Activated CD4-positive, alpha-beta T cell treated with anti-CD3 and anti-CD28 coated beads, Interleukin-2, amount 50 U/mL, for 48 hours (primary cell): ENCODE measurements at places on chromosomes 2 and 18.

DNA sequence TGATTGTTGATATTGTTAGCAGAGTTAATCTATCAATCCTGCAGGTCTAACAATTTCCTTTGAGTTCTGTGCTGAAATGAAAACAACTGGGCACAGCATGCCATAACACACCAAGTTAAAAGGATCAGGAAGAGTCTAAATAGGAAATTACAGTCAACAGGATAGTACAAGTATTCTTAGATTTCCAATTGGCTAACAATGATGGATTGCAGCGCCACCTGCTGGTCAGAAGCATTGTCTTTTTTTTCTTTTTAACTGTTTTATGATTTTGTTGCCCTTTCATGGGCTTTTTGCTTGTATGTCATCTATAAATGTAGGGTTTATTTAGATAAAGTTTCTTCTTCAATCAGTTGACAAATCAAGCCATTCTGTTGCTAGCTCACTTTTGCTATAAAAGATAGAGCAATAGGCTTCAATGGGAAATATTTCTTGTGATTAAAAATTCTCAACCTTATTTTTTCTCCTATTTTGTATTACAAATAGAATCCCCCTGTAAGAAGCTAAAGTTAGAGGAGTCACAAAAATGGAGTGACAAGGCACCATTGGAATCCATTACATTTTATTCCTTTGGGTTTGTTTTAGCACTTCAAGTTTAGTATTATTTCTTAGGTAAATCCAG lies 40.8 kb upstream of the RPRM start:
- DNase-seq = peak; percentile 67

DNA sequence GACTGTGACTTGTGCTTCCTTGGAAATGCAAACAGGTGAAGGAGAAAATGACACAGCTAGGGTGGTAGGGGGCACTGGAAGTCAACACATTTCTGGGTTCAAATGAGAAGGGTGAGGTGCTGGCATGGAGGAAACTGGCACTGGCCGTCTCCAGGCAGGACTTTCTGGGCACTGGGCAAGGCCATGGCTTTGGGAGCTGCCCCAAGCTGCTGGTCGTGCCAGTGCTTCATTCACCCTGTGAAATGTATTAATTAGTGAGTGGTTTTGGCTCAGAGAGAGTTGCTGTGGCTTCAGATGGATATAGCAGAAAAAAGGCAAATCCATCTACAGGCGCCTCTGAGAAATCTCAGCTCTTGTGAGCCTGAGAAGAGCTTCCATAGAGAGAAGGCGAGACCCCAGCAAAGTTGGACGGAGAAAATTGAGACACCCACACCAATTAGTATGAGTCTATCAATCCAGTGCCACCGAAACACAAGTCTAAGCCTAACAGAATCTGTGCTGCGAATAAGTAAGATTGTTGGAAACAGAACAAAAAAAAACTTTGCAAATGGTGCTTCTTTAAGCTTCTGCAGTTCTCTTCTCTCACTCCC lies 202.1 kb upstream of the TNP1 start:
- no peak for DNase-seq

GRCh38 chr2:176170602-176171305 lies 13.6 kb downstream of the HOXD3 start:
- no peak for DNase-seq

- DNase-seq = no peak
Observed at GRCh38 chr18:2716394-2717326, 61.1 kb downstream of the SMCHD1 start.

DNA sequence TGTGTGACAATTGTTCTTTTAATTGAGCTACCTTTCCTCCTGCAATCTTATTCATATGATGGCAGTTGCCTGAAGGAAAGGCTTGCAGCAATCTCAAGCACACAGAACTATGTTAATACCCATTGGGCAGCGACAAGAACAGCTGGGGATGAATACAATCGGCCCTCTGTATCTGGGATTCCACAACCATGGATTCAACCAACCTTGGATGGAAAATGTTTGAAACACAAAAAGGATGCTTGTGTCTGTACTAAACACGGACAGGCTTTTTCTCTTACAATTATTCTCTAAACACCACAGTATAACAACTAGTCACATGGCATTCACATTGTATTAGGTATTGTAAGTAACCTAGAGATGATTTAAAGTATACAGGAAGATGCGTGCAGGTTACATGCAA lies 256.1 kb upstream of the SIX2 start:
- DNase-seq = no peak

DNA sequence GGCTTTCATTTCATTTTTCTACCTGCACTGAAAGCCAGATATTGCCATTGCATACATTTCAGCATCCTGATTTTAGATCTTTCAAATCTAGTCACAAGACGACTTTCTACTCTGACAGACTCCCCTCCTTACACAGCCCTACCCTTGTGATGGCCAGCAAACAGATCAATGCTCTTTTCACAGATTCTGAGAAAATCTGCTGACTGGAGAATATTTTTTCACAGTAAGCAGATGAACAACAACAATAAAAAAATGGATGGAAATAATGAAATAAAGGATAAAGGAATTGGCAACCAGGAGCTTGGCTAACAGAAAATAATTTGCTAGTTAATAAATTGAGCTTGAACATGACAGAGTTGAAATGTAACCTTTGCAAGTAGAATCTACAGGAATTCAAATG lies 527.2 kb downstream of the IRS1 start:
- DNase-seq = no peak

DNA sequence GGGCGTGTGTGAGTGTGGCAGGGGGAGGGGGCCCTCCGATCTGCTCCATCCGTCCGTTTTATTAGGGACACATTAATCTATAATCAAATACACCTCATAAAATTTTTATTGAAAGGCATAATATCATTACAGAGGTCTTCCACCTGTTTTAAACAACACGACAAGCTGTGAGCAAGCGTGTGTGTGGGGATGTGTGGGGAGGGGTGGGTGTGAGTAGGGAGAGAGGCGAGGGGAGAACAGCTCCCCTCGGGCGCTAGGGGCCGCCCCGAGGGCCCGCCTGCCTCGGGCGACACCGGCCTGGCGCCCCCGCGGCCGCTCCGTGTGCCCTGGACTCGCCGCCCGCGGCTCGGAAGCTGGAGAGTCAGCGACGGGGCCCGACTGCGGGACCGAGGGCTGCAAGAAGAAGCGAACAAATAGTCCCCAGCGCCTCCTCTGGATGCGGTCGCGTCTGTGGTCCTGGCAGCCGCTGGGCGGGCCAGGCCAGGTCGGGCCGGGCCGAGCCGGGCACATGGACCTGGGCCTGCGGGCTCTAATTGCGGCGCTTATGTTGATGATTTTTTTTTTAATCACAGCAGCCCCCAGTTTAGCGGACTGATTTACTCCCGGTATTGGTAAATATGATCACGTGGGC lies 352 bp upstream of the HOXD9 start:
- DNase-seq = no peak

DNA sequence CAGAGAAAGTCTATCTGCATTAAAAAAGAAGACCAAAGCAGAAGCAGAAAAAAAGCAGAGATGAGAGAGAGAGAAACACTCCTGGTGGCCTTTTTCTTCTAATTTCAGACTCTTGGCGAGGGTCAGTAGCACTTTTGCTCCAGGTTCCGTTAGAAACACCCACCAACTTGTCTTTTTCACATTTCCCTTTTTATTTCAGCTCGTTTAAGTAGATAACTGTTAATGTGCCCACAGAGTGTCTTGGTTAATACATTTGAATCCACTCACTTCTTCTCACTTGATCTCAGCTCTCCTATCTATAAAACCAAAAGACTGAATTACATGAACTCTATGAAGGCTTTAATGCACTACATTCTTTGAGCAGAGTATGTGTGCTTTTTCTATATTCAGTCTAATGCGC lies 63.1 kb downstream of the AAK1 start:
- no peak for DNase-seq

DNA sequence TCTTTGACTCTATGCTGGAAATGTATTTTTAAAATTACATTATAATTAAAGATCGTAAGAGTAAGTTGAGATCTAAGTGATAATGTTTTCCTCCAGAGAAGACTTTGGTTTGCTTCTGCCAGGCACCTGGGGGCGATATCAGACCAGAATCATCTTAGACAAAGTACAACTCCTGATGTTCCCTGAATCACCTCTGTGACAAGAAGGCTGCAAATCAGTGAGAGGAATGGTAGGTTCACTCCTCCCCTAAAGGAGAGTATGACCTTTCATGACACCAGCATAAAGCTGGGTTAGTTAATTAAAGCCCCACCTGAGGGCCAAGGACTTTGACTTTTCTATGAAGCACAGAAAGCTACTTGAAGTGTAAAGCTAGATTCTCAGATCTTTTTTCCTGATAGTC lies 114.4 kb upstream of the DTNA start:
- DNase-seq = no peak

DNA sequence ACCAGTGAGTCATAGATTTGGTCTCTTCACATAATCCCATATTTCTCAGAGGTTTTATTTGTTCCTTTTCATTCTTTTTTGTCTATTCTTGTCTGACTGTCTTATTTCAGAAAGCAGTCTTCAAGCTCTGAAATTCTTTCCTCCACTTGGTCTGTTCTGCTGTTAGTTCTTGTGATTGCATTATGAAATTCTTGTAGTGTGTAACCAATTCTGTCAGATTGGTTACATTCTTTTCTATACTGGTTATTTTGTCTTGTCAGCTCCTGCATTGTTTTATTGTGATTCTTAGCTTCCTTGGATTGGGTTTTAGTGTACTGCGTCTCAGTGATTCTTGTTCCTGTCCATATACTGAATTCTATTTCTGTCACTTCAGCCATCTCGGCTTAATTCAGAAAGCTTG lies 18.6 kb downstream of the EHBP1 start:
- no peak for DNase-seq

GRCh38 chr2:169743549-169743948 lies 9.9 kb downstream of the KLHL23 start:
- DNase-seq = no peak

GRCh38 chr2:166444306-166444705 lies 49.7 kb downstream of the SCN7A start:
- no peak for DNase-seq

- no peak for DNase-seq
Observed at GRCh38 chr2:101145406-101145805, 5.8 kb downstream of the TBC1D8 start.

- DNase-seq = no peak
Observed at GRCh38 chr2:97834610-97835009, 121.2 kb downstream of the ZAP70 start.

DNA sequence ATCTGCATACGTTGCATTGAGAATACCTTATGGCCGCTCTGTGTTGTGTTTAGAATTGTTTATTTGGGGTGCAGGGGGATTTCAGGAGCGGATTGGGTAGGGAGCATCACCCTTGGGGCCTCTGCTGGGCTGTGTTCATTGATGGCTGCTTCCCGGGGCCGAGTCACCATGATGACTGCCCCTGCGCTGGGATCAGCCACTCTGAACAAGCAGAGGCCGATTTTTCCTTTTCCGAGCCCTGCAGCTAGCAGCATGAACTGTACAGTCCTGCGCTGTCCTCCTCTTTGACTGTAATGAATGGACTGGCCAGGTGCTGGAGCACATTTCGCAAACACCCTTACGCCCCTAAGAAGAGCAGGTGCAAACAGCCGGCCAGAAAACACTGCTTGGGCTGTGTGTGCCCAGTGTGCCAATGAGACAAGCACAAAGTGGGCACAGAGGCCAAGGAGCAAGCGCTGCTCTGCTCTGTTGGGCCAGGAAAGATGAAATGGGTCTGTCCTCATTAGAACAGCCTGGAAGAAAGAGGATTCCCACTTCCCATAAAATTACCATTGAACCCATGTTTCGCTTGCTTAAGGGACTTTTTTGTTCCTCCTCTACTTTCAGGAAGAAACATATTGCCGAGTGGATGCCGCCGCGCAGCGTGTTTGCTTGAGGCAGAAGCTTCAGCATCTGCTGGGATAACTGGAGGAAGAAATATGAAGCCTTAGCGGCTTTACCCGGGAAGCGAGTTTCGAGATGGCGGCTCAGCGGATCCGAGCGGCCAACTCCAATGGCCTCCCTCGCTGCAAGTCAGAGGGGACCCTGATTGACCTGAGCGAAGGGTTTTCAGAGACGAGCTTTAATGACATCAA lies 82.7 kb downstream of the SH3BP4 start:
- no peak for DNase-seq

- no peak for DNase-seq
Observed at GRCh38 chr2:177324797-177325196, 60.3 kb upstream of the NFE2L2 start.

DNA sequence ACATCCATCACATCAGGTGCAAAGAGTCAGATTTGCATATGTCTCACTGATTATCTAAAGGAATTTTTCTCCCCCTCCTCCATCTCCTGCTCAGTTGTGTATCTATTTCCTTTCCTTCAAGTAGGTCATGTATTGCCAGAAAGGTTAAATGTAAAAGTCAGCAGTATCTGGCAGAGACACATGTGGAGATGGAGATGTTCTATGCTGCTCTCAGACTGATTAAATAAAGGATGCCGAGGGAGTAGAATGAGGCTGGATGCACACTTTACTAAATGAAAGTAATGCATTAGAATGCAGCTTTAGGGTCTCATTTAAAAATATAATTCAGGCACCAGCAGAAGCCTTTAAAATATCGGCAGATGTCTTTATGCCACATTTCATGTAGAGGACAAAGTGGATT lies 555.3 kb downstream of the RNF144A start:
- no peak for DNase-seq

DNA sequence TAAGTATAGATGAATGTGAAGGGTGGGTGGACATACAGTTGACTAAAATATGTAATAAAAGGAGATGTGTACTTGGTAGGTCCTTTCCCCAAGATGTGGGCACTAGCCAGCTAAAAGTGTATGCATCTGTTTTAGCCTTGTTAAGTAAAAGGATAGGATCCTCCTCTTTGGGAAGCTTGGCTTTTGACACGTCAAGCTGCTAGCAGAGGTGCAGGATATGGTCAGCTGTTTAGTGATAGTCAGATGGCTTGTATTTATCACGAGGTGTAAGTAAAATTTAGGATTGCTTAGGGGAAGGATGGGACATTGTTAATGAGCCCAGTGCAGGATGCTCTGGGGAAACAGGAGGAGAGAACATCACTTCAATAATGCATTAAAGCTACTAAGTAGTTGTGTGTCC lies 1.5 kb downstream of the MFSD6 start:
- DNase-seq = no peak

GRCh38 chr2:213002383-213002782 lies 149.0 kb downstream of the IKZF2 start:
- DNase-seq = no peak

GRCh38 chr2:234038076-234038802 lies 12.3 kb upstream of the SPP2 start:
- no peak for DNase-seq

- peak; percentile 72 for DNase-seq
Observed at GRCh38 chr2:233059797-233060500, at the start of gene INPP5D. INPP5D (plus strand) TSS chr2:233060342; CDS start chr2:233060479, 137 bp downstream.
